Lung microvascular endothelial cell (primary cell): ENCODE measurements at places on chromosomes 3 and 15. TPM values are rescaled to one million over a fixed set of nuclear protein-coding genes. Genes with fewer than 3 reads are reported as not detected.
A peak's percentile ranks its signal among the peaks of the same experiment; 100 is the strongest.

- DNase-seq: no peak
Observed at GRCh38 chr3:58111513-58112184, 99.1 kb downstream of the DNASE1L3 start.

- no peak for DNase-seq
Observed at GRCh38 chr15:100998630-100999029, 79.5 kb downstream of the LRRK1 start.

DNA sequence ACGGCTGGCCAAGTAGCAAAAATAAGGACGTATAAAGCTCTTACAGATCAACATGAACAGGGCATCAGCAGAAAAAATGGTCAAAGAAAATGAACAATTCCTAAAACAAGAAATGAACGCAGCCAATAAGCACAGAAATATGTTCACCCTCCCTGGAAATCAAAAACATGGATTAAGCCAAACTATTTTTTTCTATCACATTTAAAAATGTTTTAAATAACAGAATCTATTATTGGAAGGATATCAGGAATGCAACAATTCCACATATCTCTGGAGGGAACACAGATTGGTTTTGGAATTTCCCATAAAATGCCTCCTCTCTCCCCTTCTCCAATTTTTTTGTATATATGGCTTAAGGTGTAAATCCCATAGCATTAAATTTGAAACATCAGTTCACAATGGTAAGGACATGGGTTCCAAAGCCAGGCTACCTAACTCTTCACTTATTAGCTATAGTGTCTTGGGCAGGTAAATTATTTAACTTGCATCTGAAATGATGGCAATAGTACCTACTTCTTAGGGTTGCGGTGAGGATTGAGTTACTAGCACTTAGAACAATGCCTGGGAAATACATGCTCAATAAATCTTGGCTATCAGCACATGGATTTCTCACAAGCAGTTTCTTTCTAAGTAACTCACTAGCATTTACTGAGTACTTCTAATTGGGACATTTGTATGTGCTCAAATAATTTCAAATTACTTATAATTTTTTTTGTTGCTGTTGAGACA is 10.1 kb downstream of the UACA start:
- DNase-seq: no peak

- DNase-seq: no peak
Observed at GRCh38 chr3:173957646-173958045, 560.1 kb downstream of the NLGN1 start.

DNA sequence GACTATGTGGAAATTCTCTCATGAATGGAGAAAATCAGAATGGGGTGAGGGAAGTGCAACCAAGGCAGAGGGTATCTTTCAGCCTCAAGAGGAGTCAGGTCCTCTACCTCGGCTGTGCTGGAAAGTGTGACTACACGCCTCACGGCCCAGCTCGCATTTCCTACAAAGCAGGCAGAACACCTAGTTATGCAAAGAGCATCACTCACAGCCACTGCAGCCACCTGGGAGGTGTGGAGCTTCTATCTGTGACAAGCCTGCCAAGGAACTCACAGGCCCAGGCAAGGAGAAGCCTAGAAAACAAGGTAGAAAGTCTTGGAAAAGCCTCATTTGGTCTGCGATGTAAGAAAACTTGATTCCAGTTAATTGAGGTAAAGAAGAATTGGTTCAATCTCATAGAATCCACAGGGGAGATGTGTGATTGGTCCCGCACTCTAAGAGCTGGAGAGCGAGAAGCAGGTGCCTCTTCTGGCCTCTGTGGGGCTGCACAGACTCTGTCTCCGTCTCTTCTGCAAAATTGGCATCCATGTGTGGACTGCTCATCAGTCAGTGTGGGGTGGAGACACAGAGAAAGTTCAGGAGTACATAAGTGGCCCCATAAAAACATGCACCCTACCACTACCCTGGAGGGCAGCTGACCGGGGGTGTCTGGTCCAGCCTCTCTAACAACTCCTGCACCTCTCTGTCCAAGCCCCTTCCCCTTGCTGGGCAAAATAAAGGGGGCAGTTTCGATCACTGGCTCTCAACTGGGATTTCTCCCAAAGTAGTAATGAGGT is 76.8 kb downstream of the TAMM41 start:
- no peak for DNase-seq

DNA sequence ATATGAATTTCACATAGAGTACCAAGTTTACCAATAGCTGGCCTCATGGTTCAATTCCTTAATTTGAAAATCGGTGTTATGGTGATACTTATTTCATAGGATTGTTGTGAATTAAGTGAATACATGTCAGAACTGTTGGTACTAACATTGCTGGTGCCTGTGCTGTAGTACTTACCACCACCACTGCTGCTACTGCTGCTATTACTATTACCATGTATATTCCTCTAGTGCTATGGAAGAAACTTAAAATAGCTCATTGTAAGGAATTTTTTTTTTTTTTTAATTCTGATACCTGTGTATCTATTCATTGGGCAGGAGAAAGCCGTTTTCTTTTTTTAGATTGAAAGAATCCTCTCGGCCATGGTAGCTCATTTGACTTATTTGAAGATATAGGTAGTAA is 3.6 kb downstream of the FYTTD1 start:
- peak; percentile 7 for DNase-seq

DNA sequence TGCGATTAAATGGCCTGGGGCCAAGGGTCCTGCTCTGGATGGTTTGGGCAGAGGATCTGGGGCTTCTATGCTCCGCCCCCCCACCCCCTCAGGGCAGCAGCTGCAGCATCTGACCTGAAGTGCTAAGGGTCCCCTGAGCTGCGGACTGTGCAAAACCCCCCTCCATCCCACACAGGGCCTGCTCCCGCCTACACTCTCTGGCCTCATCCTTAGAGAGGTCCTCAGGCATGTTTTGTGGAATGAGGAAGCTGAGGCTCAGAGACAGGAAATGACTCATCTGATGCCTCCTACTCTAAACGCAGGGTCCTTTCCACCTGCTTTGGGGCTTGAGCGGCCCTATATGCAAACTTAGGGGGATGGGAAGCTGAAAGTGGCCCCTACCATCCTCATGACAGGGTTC is 59.5 kb upstream of the CTSH start:
- DNase-seq: peak; percentile 33

DNA sequence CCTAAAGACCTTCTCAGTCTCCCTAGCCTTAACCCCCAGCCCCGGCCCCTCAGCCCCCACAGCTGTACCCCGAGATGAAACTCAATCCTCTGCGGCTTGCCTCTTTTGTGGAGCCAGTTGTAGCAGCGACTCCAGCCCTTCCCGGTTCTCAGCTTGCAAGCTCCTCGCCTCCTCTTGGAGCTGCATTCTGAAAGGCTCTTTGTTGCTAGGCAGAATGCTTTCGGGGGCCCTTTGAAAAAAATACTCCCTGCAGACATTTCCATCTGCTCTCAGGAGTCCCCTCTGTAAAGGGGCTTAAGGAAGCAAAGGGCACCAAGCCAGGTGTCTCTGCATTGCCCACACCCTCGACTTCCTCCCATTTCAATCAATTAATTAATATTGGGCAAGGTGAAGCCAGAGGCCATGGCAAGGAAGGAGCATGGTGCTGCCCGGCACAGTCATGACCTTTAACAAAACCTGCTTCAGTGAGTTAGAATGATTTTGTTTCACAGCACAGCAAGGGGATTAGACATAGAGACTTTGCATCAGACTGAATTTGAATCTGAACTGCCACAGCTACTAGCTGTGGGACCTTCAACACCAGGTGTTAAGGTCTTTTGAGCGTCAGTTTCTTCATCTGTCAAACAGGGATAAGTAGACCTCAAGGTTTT is 65.5 kb downstream of the SRGAP3 start:
- DNase-seq: no peak

DNA sequence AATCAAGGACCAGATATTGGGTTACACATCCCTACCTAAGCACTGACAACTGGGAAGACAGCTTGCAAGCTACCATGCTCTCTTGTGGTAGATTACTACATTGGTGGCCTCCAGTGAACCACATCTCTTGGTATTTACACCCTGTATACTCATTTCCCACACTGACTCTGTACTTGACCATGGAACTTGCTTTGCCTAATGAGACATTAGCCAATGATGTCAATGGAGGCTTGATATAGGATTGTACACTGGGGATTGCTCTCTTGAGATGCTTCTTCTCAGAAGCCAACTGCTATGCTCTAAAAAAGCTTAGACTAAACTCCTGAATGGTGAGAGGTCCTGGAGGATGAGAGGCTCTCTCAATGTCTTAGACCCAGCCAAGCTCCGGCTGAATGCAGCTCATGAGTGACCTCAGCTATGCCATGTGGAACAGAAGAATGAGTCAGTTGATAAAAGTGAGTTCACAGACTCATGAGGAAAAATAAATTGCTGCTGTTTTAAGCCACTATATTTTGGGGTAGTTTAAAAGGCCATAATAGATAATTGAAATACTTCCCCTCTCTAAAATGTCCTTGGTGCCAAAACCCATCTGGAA is 61.5 kb upstream of the GALNT15 start:
- DNase-seq: no peak

DNA sequence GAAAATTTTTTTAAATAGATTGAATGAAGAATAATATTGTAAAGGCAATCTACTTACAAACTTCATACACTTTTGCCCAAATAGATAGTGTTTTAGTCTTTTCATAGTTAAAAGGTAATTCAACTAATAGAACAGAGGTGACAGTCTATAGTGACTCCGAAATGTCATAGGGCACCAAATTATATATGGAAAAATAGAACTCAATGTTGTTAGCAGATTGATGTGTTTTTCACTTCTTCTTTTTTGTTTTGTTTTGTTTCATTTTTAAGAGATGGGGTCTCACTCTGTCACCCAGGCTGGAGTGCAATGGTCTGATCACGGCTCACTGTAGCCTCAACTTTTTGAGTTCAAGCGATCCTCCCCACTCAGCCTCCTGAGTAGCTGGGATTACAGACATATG is 721 bp downstream of the CSTA start:
- DNase-seq: no peak

GRCh38 chr3:129481766-129482332 is 41.8 kb downstream of the IFT122 start:
- DNase-seq: no peak

- no peak for DNase-seq
Observed at GRCh38 chr15:96395687-96396086, 65.2 kb downstream of the NR2F2 start.

Gene SAMD7
- not detected in 2 replicates for total RNA-seq

Gene EIF5A2
- 4.1 and 4.6 TPM in 2 replicates for total RNA-seq

Gene LINGO1
- total RNA-seq: under 0.01 and 0.22 TPM in 2 replicates

Gene IFT57
- 20.6 and 21.4 TPM in 2 replicates for total RNA-seq

Gene STAC
- total RNA-seq: 0.40 and 2.6 TPM in 2 replicates

Gene PRICKLE2
- total RNA-seq: 1.6 and 2.6 TPM in 2 replicates

Gene PIGX
- 17.9 and 24.6 TPM in 2 replicates for total RNA-seq

Gene TLR9
- not detected in 2 replicates for total RNA-seq

Gene HIGD2B
- under 0.01 TPM in 1 of 2 replicates, not detected in the other for total RNA-seq

Gene TMCO5A
- total RNA-seq: not detected in 2 replicates
